ENCODE measurements at places on chromosomes 3 and 15.

GRCh38 chr3:194140520-194141414 lies 4.8 kb downstream of the HES1 start:
- DNase-seq: no peak

- DNase-seq: no peak
These were observed 41.9 kb downstream of the FMN1 start for GRCh38 chr15:33152502-33153109.

- no peak for DNase-seq
These were observed 192.8 kb downstream of the DTWD1 start for GRCh38 chr15:49813625-49814024.

DNA sequence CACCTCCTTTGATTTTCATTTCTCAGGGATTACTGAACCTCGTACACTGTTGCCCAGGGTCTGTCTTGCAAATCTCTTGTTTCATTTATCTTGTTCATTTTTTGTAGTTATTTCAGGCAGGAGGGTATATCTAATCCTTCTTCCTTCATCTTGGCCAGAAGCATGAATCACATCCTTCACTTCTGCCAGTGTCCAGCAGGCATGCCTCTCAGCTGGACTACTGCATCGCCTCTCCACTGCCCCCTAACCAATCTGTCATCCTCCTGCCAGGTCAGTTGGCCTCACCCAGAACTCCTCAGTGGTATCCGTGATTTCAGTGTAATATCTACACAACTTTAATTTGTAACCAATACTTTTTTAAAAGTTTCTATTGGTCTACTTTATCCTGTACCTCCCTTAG lies 297.9 kb downstream of the GABRG3 start:
- DNase-seq: no peak

DNA sequence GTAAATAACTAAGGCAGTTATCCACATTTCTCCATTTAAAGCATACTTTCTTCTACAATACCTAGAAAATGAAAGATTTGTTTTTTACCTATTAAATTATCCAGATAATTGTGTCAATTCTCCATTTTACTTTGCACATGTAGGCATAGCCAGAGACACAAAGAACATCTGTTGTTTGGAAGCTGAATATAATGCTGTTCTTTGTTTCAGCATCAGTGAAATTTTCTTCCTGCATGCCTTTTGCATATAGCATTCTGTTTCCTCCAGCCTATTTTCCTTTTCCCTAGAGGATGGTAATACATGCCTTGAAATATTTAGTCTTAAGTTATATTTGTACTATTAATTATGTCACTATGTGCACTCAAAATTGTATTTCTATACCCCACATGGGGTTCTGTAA lies 233.7 kb downstream of the CNTN6 start:
- no peak for DNase-seq

GRCh38 chr3:114307222-114307830 lies 13.5 kb downstream of the TIGIT start:
- no peak for DNase-seq

- DNase-seq: no peak
These were observed 88.6 kb downstream of the TBL1XR1 start for GRCh38 chr3:177108648-177109047.

- DNase-seq: no peak
These were observed 48.5 kb downstream of the ACAA1 start for GRCh38 chr3:38088126-38089078.

DNA sequence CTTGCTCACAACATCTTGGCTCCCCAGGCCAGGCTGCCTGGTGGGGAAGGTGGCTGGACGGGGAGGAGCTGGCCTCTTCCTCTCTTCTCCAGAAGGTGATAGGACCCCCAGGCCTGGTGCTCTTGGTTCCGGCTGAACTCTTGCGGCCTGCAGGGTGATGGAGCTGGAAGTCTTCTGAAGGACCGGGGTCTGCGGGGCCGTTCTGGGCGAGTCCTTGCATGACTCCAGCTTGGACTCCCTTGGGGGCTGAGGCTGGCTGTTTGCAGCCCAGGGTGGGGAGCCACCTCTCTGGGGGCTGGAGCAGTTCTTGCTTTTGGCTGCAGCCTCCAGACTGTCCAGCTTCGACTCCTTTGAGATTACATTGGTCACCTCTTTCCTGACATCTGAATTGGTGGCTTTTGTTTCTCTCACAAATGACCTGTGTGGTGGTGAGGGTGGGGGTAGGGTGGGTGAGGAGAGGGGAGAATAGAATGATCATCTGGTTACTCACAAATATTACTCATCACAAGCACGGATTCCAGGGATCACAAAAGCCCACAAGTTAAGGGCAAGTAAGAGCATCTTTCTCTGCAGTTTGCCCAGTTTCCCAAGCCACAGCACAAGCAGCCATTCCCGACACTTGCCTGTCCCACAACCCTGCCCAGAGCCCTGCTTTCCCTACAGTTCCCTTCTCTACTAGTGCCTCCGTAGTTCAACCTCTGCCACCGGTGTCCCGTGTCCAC lies 149.1 kb upstream of the HACD2 start:
- no peak for DNase-seq

GRCh38 chr15:66290518-66290917 lies 2.9 kb upstream of the DIS3L start:
- no peak for DNase-seq

DNA sequence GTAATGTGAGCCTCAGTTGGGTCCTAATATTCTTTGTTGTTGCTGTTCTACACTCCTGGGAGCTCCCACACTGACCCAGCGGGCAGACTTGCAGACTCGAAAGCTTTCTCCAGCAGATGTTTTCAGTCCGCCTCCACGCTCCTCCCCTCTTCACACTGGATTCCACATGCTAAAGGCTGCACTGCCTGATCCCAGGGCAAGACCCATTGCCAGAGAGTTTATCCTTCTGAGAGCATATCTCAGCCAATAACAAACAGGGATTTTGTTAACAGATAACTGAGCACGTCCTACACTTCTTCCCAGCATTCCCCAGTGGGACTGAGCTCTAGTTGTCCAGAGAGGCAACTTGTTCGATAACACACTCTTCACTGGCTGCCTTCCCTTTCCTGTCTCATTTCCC lies 8.0 kb upstream of the COL6A6 start:
- DNase-seq: no peak

DNA sequence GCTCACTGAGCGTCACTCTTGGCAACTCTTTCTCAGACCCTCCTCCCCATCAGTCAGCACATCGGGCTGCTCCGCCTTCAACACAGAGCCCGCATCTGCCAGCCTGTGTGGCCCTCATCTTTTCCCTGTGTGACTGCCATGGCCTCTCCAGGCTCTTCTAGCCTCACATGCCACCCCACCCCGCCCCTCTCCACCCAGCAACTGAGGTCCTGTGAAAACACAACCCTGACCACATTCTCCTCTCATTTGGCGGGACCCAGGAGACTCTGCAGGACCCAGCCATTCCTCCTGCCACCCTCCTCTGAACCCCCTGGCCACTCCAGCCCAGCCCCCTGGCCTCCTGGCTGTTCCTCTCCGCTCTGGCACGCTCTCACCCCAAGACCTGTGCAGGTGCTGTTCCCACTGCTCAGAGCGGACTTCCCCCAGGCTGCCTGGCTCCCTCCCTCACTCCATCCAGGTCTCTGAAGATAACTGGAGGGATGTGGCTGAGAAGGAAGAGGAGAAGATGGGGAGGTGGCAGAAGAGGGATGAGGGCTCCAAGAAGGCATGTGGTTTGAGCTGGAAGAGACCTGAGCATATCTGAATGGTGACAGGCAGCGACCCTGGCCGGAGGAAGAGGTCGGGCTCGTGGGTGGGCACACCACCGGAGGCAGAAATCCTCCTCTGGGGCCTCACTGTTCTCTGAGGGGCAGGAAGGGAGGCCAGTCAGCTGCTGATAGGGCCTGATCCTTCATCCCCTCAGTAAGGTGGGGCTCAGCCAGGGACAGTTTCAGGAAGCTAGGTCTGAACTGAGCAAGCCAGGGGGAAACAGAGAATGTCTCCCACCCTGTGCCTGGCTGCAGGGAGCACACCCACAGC lies 111.2 kb upstream of the RPL32 start:
- no peak for DNase-seq

GRCh38 chr15:96362011-96362754 lies 31.7 kb downstream of the NR2F2 start:
- no peak for DNase-seq

DNA sequence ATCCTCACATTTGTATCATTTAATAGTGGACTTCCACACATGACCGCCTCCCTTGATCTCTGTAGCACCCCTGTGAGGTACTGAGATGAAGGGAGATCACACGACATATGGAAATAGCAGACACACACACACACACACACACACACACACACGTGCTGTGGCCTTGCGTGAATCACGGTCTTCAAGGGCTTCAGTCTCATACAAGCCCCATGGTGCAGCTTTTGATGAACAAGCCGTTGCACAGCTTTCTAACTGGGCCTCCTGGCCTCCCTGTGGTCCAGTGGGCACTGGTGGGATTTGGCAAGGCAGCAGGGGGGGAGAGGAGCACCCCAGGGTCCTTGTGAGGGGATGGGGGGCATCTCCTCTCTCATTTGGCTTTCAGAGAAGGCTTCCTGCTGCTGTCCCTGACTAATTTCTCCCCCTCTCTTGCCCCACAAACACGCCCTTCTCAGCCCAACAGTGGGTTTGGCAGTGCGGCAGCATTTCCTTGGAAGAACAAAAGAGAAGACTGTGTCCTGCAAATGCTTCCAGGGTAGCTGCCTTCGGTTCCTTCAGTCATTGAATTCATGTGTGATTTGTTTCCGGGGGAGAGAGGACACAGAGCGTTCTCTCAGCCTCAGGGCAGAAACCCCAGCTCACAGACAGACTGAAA lies 98.7 kb downstream of the SMAD6 start:
- no peak for DNase-seq

- no peak for DNase-seq
These were observed 134.1 kb downstream of the MBNL1 start for GRCh38 chr3:152402695-152403451.

DNA sequence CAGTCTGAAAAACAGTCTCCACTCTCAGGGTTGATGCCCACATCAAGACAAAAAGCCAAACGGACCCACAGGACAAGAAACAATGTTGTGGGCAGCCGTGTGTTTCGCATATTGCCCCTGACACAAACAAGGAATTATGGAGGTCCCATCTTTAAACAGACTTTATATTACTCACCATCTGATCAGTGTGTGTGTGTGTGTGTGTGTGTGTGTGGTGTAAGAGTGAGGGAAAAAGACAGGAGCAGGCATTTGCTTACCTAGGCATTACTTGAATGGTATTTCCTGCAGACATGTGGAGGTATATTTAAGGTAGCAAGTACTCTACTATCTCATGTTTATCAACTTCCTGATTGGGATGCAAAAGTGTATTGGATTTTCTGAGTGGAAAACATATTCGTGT lies 136.3 kb downstream of the TMCO5A start:
- DNase-seq: no peak

GRCh38 chr3:111315930-111316587 lies 225.9 kb upstream of the CD96 start:
- DNase-seq: no peak

- DNase-seq: peak; percentile 19
These were observed 224.6 kb downstream of the VPS13C start for GRCh38 chr15:61835496-61836106.

- no peak for DNase-seq
These were observed 580 bp upstream of the FXR1 start for GRCh38 chr3:180911876-180912303.

- DNase-seq: no peak
These were observed 88.8 kb downstream of the TAMM41 start for GRCh38 chr3:11757929-11758328.

GRCh38 chr3:54223063-54223462 lies 100.7 kb downstream of the CACNA2D3 start:
- no peak for DNase-seq

GRCh38 chr3:79922633-79923032 lies 154.8 kb upstream of the ROBO1 start:
- no peak for DNase-seq

- DNase-seq: no peak
These were observed 749.2 kb downstream of the NAALADL2 start for GRCh38 chr3:175608356-175608755.

DNA sequence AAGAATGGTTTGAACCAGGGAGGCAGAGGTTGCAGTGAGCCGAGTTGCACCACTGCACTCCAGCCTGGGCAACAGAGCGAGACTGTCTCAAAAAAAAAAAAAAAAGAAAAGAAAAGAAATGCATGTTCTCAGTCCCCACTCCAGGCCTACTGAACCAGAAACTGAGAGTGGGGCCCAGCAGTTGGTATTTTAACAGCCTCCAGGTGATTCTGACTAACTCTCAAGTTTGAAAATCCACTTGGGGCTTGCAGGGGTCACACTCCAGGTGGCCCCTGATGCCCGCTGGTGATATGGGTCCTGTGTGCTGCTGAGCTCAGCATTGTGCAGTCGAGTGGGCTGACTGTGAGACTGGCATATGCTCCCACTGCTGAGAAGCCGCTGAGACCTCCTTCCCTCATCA lies 133.7 kb upstream of the C2CD4B start:
- DNase-seq: no peak

GRCh38 chr15:39438260-39438659 lies 142.6 kb upstream of the THBS1 start:
- DNase-seq: no peak

GRCh38 chr3:115832265-115832664 lies 209.0 kb downstream of the GAP43 start:
- DNase-seq: no peak

GRCh38 chr15:80467311-80467714 lies 63.1 kb downstream of the ARNT2 start:
- no peak for DNase-seq

GRCh38 chr3:55718074-55718473 lies 231.0 kb upstream of the WNT5A start:
- DNase-seq: no peak

DNA sequence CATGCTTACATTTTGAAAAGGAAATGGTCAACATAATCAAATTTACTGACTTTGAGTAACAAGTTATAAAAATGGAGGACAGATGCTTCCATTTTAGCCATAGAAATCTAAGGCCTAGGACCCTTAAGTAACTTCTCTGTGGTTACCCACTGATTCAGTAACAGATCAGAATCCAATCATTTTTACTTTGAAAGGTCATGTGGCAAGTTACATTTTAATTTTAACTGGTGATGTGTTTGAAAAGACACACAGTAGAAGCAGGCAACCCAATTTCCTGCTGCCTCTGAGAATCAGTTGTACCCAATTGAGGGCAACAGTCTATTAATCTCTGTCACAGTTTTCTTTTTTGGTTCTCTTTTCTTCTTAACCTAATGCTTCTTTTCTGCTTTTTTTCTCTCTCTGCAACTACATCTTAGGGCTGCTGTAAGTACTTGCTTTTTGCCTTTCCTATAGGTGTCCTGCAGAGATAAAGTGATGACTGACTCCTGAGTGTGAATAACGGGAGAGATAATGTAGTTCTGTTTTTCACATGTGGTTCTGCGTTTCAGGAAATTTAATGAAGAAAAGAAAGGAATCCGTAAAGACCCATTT lies 3.3 kb downstream of the ZWILCH start:
- DNase-seq: no peak

DNA sequence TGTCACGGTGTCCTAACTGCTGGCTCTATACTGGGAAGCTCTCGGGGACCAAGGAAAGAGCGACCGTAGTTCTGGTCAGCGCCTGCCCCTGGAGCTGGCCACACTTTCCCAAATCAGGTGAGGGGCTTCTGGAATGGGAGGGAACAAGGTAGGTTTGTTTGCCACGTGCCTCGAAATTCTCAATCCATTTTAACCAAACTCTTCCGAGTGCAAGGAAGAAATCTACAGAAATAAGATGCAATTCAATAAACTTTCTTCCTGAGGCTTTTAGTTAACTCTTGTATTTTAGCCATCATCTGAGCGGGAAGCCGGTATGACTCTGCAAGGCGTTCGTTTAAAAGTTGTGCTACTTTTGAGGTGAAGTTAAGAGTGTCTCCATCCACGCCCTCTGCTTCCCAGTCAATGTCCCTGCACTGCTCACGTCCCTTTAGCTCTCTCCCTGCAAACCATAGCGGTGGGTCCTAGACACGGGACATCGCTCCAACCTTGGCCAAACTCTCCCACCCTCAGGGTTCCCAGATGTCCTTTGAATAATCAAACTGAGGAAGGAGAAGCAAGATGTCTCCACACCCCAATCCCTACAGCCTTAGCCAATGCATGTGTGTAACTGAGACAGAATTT lies 597 bp downstream of the AGTR1 start:
- no peak for DNase-seq

Measured in stimulated activated CD8-positive, alpha-beta memory T cell treated with anti-CD3 and anti-CD28 coated beads, Interleukin-4, amount 100 ng/mL, for 4 hours (primary cell).